Activated CD8-positive, alpha-beta memory T cell treated with anti-CD3 and anti-CD28 coated beads, Interleukin-2, amount 50 U/mL, for 4 hours (primary cell): ENCODE measurements at places on chromosomes 2 and 18.

DNA sequence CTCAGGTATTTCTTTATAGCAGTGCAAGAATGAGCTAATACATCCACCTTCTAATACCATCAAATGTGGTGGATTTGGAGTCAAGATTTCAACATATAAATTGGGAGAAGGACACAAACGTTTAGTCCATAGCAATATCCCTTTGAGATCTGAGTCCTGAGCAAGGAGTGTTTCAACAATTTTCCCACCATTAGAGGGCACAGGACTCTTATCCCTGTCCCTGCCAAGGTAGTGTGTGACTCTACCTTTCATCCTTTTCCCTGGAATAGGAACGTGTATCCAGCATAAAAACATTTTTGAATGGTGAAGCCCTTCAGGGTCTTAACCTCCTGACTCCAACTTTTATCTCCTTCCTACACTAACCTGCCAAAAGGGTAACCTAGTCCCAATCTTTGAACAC lies 181.3 kb upstream of the SRD5A2 start:
- DNase-seq = no peak

DNA sequence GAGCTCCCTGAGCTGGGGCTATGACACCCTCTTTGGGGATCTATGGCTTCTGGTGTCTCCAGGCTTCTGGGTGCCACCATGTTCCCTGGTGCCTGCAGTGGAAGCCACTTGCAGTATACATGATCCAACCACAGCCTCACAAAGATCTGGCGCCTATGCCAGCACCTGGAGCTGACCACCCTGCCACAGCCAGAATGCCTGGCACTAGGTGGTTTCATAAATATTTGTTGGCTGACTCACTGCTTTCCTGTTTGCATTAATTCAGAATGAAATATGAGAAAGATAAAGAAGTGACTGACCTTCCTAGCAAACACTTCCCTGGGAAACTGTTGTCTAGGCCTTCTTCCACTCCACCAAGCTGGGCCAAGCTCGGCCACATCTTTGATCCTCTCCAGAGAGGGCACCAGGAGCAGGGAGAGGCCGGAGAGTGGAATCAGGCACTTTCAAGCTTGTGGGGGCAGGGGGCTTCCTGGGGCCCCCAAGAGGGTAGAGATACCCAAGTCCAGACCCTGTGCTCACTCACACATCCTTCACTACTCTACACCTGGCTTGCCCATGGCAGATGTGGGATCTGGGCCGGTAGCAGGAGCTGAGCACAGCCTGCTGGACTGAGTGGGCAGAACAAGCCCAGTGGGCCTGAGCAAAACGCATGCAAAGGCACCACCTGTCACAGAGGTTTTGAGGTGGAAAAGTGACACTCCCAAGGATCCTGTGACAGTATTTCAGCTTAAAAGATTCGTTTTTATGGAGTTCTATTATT lies 565.7 kb downstream of the SLC4A3 start:
- DNase-seq = no peak

GRCh38 chr2:68396093-68396492 lies 31.0 kb downstream of the PLEK start:
- DNase-seq = no peak

- DNase-seq = no peak
These were observed 95.6 kb upstream of the ASAP2 start for GRCh38 chr2:9110893-9111569.

GRCh38 chr18:11998193-11998592 lies 16.9 kb downstream of the IMPA2 start:
- no peak for DNase-seq

DNA sequence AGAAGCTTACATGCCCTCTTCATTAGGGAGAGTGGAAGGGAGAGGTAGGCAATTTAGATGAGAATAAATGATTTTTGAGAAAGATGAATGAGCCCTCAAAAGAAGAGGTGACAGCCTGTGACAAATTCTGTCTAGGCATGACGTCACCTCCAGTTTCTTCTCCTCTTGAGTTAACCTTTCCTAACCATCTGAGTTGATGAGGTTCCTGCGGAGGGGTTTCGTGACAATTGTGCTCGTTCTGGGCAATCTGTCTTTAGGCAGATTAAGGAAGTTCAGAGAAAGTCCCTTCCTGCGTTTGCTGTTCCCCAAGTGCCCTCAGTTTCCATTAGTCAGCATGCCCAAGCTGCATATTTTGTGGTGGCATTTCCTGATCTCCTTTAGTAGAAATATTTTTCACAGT lies 640.2 kb upstream of the SYT4 start:
- DNase-seq = no peak

DNA sequence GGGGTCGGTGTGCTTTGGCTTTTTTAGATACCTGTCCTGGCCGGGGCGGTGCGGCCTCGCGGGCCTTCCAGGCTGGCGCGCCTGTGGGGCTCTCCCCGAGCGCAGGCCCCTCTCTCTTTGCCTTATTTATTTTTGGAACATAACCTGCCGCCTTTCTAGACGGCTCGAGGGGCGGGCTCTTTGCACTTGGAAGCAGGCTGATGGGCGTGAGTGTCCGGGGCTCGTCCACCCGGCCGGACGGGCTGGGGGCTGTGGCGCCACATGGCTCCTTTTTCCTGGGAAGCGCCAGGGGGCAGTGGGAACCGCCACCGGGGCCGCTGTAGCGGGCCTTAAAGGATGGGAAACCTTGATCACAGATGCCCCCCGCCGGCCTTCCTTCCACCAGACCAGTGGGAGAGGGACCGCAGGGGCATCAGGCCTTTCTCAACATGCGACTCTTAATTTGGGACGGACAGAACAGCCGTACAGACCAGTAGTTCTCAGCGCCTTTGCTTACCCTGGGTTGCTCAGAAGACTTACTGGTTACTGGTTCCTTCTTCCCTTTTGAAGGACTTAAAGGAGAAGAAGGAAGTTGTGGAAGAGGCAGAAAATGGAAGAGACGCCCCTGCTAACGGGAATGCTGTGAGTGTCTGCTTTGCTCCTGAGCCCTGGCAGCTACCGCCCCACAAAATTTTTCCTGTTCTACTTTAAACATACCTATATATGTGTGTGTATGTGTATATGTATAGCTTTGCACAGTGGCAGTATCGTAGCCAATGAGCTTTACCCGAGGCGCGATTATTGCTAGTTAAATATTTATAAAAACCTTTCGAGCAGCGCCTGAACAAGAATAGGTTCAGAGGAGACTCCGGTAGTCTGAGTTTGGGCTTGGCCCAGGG lies 2.7 kb downstream of the PTMA start:
- peak; percentile 27 for DNase-seq

- no peak for DNase-seq
These were observed 161.8 kb downstream of the DLGAP1 start for GRCh38 chr18:4293337-4293736.

DNA sequence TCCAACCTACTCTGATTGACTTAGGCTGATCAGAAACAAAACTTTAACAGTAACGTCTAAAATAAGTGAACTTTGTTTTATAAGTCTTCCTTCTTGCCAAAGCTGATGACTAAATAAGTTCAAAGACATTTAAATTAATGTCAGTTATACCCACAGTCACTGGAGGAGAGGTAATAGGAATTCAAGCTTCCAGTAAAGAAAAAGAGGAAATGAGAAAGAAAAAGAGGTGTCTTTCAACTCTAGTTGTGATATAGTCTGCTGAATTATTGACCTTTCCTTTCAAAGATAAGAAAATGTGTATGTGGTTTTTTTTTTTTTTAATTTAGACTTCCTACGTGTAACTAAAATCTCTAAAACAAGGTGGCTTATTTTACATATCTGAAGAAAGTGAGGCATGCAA lies 191.5 kb downstream of the SLC8A1 start:
- no peak for DNase-seq

GRCh38 chr2:204110751-204111516 lies 174.4 kb downstream of the ICOS start:
- no peak for DNase-seq

DNA sequence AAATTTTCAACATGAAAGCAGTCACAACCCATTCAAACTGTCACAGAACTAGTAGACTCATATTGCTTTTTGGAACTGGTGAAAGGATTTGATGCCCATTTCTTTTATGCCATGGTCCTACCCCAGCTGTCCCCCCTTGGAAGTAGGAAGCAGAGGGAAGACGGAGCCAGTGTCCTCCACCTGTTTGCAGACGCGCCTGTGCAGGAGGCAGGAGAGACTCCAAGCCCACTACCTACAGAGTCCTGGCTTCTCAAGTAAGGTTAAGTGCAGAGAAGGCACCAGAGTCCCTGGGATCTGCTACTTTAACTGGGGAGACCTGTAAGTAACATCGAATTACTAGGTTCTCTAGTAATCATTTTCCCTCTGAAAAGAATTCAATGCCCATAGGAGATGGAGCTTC lies 32.7 kb upstream of the DNMT3A start:
- DNase-seq = no peak

GRCh38 chr2:179410552-179411356 lies 146.1 kb upstream of the SESTD1 start:
- DNase-seq = no peak

- no peak for DNase-seq
These were observed 1132.9 kb upstream of the ZEB2 start for GRCh38 chr2:145652571-145653545.

GRCh38 chr2:144346229-144346628 lies 173.7 kb downstream of the ZEB2 start:
- DNase-seq = no peak

DNA sequence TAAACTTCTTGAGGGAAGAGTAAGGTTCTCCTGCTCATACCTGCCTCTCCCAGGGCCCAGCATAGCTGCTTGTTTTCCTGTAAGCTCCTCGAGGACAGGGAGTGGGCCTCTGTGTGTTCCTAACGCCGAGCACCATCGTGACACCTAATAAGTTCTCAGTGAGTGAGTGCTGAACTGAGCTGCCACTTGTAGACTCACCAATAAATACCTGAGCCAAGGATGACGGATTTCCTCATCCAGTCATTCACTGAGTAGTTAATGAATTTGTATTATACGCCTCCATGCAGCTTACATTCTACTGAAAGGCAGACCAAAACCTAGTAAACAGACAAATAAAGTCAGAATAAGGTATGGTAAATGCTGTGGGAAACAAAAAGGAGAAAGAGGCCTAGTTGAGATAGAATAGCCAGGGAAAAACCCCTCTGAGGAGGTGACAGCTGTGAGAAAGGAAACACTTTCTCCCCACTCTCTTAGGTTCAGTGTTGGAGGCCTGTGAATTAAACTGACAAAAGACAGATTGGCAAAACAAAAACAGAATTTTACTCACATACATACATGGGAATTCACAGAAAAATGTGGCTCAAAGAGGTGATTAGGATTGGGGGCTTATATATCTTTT lies 138.6 kb downstream of the B3GNT2 start:
- no peak for DNase-seq

- no peak for DNase-seq
These were observed 16.5 kb downstream of the GPC1 start for GRCh38 chr2:240451791-240452461.

DNA sequence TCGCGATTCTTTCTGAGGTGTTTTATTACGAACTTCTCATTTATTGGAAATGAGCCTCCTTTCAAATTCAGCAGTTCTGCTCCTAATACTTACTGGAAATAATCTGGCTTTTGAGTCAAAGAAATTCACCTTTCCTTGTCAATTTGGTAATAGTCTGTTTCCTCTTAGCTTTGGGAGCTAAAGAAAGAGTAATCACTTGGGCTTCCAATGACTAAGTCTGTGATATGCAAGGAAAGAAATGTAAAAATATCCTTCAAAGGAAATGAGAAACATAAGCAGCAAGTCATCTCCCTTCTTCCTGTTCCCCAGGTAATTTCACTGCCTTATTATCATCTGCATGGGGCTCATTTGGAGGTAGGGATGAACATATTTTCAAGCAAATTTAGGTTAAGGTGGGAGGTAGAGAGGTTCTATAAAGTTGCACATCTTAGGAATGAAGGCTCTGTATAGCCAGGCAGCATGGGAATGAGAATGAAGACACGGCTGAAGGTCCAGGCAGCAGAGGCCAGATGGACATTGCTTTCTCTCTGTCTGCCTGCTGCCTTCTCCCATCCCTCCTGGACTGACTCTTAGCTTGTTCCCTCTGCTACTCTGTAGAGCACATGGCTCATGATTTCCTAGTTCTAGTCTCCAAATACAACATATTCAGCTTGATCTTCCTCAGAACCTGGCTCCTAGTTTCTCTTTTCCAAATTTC lies 1.0 kb downstream of the SPP2 start:
- no peak for DNase-seq

DNA sequence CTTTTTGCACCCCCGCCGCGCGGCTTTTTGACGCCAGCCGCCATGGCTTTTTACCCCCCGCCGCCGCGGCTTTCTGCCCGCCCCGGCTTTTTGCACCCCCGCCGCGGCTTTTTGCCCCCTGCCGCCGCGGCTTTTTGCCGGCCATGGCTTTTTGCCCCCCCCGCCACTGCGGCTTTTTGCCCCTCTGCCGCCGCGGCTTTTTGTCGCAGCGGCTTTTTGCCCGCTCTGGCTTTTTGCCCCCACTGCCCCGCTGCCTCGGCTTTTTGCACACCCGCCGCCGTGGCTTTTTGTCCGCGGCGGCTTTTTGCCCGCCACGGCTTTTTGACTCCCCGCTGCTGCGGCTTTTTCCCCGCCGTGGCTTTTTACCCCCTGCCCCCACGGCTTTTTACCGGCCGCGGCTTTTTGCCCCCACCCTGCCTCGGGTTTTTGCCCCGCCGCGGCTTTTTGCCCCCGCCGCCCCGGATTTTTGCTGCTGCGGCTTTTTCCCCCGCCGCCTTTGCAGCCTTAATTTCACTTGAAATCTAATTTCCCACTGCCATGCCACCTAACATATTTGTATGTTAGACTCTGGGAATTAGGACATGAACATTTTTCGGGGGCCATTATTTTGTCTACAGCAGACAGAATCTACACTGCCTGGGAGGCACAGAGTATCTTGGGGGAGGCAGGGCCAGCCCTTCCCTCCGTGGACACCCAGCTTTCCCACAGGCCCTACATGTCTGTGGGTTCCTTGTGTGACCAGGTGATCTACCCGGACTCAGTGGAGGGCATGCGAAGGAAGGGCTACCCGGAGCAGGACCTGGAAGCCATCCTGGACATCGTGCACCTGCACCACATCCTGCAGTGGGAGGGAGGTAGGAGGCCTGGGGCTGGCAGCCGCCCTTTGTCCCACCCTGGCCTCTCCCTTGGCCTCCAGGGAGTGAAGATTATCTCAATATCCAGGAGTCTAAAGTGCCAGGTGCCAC lies 3031.0 kb upstream of the TEKT4 start:
- DNase-seq = no peak

DNA sequence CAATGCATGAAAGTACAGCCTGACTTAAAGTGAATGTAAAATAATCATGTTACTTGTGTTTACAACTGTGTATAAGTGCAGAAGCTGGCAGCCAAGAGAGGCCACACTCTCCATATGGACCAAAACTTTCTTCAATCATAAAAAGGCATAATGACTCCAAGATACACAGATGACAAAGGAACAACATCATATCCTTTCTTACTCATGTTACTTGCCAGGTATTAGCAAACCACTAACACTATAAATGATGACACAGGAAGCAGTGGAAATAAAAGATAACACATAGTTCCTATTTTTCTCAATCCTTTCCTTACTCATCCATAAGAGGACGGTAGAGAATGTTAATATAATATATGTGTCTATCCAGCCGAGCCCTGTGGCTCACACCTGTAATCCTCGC lies 400.0 kb upstream of the CDH2 start:
- no peak for DNase-seq
